ENCODE measurements at places on chromosomes 7 and 10.
A peak's percentile ranks its signal among the peaks of the same experiment; 100 is the strongest.

GRCh38 chr10:68139448-68140272 lies 30.4 kb downstream of the MYPN start:
- H3K4me3 ChIP-seq = no peak overlapping the region
- no peaks in the 10 kb centered on the region for H3K36me3 ChIP-seq
- no peak for DNase-seq

DNA sequence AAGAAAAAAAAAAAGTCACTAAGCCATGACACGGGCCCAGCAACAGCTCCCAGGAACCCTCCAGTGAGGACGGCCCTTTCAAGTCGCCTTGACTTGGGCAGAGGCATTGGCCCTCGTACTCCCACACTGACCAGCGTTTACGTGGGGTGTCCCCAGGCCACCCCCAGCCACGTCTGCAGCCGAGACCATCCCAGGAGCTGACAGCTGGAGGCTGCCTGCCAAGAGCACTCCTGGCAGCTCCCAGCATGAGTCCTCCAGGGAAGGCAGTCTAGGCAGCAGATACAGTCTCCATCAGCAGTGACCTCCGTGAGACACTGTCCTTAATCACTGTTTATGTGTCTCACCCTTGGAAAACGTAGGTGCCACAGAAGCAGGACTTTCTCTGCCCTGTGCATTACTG lies 86.5 kb downstream of the PROSER2 start:
- H3K4me1 ChIP-seq = peaks cover 5% of the 10 kb centered on the region
- no peak overlapping the region for H3K27ac ChIP-seq
- H3K36me3 ChIP-seq = no peaks in the 10 kb centered on the region
- no peak for DNase-seq

DNA sequence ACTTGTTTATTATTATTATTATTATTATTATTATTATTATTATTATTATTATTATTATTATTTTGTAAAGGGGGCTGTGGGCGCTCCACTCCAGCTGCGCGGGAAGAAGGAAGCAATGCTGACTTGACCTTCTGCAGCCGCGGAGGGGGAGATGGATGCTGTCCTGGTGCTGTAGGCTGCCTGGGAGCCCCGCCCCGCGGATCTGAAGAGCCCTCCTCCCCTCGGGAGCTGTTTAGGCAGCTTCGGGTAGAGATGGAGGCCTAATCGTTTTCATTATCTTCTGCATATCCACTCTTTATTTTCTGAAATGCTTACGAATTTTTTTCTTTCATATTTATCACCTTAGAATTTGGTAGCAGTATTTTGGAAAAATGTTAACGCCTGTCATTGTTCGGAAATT lies 101.2 kb upstream of the KLF6 start:
- H3K4me1 ChIP-seq = peaks cover 25% of the 10 kb centered on the region
- no peaks in the 10 kb centered on the region for H3K27me3 ChIP-seq
- no peak overlapping the region for H3K27ac ChIP-seq

GRCh38 chr10:30111340-30112022 lies 52.1 kb upstream of the JCAD start:
- no peak overlapping the region for H3K27ac ChIP-seq
- DNase-seq = no peak
- H3K27me3 ChIP-seq = no peaks in the 10 kb centered on the region
- peaks cover 17% of the 10 kb centered on the region for H3K4me1 ChIP-seq
- no peak overlapping the region for H3K4me3 ChIP-seq
- H3K36me3 ChIP-seq = no peaks in the 10 kb centered on the region

DNA sequence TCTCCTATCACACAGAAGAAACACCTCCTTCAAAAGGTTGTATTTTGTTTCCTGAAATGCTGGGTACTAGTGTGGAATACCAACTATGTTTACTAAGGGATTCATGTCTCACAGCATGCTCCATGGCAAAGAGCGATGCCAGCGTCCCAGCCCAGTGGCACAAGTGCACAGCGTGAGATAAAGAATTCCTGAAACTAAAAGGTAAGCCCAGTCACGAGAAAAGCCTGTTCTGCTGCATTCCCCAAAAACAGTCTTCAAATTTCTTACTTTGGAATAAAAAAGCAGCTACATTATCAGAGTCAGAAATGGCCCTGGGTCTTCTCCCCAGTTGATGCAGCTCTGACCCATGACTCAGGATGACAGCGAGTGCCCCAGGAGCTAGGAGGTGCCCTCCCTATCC lies 53.1 kb upstream of the DDC start:
- no peaks in the 10 kb centered on the region for H3K36me3 ChIP-seq
- no peak overlapping the region for H3K4me3 ChIP-seq
- H3K4me1 ChIP-seq = no peaks in the 10 kb centered on the region
- H3K27ac ChIP-seq = no peak overlapping the region
- no peak for DNase-seq

DNA sequence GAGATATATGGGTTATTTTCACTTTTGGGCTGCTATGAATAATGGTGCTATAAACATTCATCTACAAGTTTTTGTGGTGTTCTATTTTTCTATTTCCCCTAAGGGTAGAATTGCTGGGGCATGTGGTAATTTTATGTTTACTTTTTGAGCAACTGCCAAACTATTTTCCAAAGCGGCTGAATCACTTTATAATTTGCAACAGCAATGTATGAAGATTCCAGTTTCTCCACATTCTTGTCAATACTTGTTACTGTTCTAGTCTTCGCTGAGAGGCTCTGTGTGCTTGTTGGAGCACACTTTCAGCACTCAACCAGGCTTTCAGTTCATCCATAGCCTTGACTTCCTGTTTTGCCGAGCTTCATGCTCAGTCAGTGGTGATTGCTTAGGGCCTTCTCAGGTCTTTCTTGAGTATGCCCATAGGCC lies 39.0 kb downstream of the ADK start:
- H3K27me3 ChIP-seq = no peaks in the 10 kb centered on the region
- H3K27ac ChIP-seq = peak overlapping the region; percentile 72
- no peaks in the 10 kb centered on the region for H3K36me3 ChIP-seq
- DNase-seq = peak; percentile 9
- H3K4me1 ChIP-seq = peaks cover 47% of the 10 kb centered on the region
